ENCODE measurements at places on chromosomes 3 and 15.

DNA sequence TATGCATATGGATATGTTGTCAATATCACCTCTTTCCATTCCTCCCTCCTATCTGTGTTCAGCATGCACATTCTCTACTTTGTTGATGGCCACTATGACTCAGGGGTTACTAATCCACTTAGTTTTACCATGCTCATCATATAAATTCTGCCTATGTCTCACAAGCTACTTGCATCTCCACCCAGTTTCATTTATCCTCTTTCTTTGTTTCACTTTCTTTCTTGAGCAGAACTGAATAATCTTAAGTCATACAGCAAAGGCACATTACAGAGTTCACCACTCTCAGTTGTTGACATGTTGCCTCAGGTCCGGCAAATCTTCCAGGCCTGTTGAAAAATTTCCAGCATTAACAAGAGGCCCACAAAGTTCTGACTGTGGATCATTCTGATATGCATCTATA is 71.5 kb downstream of the SSR3 start:
- peak; percentile 33 for DNase-seq

- DNase-seq = no peak
Measured at GRCh38 chr15:73872346-73872745, 1.0 kb upstream of the TBC1D21 start.

DNA sequence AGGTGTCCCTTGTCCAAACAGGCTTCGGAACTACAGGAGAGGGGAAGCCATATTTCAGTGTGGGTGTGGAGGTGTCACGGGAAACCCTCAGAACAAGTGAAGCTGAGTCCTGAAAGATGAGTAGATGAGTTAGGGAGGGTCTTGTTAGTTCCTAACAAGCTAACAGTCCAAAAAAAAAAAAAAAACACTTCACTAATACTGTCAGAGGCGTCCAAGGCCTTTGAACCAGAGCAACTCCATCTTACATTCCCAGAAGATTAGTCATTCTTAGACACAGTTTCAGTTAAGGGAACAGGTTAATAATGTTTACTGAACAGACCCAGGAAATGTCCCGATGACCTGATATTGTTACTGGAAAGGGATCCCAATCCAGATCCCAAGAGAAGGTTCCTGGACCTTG is 7.0 kb upstream of the ATP8B4 start:
- DNase-seq = no peak

DNA sequence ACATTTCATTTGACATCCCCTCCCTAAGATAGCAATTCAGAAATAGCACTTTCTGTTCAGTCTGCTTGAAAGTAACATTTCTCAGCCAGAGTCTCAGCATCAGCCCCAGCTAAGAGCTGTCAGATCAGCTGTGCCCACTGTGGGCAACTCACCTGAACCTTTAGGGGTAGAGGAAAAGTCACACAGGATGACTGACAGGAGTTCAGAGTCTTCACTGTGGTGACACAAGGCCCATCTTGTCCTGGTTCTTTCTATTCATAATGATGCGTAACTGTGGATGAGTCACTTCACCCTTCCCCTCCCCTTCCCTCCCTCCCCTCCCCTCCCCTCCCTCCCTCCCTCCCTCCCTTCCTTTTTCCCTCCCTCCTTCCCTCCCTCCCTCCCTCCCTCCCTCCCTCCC is 96.1 kb upstream of the RASGRP1 start:
- no peak for DNase-seq

DNA sequence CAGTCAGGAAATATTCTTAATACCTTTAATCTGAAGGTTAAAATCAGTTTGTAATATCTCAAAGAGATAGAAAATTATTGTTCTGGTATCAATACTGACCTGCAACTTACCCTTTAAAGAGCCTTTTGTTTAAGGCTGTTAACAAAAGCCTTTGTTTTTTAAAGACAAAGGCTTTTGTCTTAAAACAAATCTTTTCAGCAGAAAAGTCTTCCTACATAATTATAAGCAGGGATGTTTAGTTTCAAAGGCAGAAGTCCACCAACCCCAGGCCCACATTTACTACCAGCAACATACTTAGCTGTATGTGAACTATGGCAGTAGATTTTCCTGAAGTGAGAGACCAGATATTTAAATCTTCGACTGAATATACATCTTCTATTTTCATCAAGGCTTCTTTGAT is 36.2 kb downstream of the SLC30A4 start:
- DNase-seq = no peak

GRCh38 chr15:98728082-98728810 is 79.9 kb downstream of the IGF1R start:
- DNase-seq = no peak

GRCh38 chr3:17911986-17912760 is 169.7 kb upstream of the TBC1D5 start:
- DNase-seq = no peak

DNA sequence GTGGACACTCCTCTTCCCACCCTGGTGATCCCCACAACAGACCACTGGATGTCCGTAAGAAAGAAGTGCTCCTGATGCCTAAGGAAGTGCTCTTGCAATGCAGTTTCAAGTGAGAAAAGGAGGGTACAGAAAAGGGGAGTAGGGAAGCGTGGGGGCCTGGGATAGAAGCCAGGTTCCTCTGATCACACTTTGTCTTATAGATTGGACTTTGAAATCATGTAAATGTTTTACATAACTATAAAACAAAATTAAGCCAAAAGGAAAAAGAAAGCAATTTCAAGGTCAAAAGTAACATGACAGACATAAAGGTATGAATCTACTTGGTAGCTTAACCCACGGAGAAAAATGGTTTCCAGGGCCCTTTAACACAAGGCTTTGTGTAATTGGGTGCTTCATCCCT is 107.3 kb upstream of the TRPM1 start:
- DNase-seq = no peak

Data from AG04450 (cell line).